Stimulated activated CD4-positive, alpha-beta T cell treated with anti-CD3 and anti-CD28 coated beads, TNF-alpha, amount 100 ng/mL, for 1 hour (primary cell): ENCODE measurements at places on chromosomes 1 and 21.

DNA sequence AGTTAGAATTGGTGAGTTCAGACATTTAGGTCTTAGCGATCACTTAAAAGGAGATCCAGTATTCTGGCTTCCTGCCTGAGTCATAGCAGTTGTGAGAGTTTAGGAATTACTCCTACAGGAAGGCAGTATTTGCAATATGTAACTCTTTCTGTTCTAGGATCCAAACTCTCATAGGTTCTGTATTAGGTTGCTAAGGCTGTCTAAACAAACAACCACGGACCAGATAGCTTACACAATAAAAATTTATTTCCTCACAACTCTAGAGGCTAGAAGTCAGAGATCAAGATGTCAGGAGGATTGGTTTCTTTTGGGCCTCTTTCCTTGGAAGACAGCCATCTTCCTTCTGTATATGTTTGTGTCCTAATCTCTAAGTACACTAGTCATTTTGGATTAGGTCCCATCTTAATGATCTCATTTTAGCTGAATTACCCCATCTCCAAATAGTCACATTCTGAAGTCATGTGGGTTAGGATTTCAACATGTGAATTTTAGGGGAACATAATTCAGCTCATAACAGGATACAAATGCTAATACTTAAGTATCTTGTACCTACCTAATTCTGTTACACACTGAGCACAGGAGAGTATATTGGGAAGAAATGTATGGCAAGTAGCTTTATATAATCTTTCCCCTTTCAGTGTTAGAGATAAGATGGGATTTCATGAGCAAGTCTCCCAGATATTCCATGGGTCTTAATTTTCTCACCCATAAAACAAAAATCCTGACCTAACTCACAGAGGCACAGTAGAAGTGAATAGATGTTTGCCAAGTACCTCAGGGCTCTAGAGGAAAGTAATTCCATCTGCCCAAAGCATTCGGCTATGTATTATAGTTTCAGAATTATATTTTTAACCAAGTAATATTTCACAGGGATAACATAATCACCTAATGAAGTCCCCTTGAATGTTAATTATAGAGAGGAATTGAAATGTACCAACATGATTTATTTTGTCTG is 144.4 kb downstream of the PTBP2 start:
- DNase-seq = no peak

DNA sequence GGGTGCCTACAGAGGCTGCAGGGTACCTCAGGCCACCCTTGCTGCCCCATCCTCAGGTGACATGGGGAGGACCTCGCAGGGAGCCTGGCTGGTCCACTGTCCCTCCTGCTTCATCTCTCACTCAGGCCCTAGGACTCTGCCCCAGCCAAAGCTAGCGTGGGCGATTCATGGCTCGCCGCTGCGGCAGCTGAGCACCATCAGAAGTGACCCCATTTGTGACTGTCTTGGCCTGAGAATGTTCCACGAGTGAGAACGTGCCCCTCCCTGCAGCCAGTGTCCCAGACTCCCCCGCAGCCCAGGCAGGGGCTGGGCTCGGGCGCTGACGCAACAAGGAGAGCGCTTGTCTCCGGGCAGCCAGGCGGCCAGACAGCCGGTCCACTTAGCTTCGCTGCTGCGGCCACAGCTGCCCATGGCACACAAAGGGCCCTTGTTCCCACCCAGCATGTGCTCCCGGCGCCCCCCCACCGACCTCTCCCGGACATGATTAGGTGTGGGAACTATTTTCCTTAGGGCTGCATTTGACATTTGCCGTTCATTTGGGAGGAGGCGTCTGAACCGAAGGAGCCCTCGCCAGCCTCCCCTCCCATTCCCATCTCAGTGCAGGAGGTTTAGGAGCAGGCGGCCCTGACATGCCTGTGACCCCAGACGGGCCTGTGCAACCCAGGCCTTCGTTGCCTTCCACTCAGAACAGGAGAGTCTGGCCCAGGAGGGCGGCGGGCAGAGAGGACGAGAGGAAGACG is 19.3 kb upstream of the POFUT2 start:
- no peak for DNase-seq

DNA sequence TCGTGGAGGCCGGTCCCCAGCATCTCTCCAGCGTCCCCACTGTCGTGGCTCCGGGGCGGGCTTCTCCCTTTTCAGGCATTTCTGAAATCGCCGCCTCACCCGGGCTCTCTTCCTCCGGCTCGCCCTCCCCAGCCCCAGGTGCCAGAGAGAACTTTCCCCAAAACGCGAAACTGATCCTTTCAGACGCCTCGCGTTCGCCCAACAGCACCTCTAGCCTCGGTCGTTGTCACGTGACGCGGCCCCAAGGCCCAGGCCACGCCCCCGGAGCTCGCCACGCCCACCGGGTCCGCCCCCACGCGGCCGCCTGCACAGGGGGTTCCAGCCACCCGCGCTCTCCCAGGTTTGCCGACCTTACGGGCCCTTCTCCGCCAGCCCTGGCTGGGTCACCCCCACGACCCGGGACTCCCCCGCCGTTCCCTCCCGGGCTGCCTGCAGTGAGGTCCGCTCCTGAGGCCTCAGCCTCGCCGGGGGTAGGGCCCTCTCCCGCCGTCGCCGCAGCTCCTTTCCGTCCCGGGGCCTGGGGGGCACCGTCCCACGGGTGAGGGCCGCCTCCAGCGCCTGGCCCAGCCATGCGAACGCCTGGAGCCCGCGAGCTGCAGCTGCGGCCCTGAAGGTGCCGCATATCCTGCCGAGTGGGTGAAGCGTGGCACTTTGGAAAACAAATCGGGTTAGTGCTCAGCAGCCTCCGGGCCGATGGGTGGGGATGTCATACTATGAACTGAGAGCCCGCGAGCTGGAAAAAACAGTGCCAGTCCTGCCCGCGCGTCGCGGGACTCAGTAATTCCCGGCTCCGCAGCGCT is 21.0 kb downstream of the H3-3A start:
- peak; percentile 78 for DNase-seq

- no peak for DNase-seq
These were observed 10.2 kb upstream of the AHDC1 start for GRCh38 chr1:27614043-27614624.

- no peak for DNase-seq
These were observed 4.3 kb downstream of the DDAH1 start for GRCh38 chr1:85460555-85461088.

DNA sequence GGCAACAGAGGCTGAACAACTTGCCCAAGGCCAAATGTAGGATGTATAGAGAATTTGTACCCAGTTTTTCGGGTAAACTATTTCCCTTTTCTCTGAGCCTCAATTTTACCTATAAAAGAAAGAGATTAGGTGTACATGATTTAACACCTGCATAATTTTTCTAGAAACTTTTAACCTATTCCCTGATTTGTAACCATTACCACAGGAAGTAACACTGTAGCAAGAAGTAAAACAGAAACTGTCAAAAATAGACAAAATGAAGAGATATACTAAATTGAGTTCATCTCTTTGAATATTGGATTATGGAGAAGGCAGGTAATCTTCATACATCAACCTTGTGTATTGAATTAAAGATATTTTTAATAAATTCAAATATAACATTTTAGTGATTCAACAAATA is 136.2 kb downstream of the ZC3H11B start:
- DNase-seq = no peak

DNA sequence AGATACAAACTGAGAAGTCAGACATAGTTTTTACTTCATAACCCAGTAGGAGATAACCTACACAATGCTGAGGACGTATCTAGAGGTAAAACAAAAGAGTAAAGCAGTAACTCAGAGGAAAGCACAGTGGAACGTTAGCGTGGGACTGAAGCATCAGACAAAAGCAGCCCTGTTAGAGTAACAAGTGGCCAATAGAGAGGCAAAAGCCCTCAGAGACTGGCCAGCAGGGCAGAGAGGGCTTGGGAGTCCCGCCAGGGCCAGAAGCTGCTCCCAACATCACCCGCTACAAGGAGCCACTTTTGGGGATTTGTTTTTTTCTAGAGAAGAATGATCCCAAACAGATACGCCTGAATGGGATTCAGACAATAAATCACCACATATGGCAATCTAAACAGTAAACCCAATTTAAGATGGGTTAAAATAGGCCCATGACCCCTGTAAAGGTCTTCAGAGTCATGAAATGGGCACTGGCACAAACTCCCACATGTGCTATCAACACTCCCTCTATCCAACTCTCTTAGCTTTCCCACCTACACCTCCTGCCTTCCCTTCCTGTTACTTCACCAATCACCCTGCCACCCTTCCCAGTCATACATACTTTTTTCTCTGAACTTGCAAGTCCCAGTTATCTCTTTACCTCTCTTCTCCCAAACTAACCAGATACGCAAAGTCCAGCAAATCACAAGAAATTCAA is 17.2 kb downstream of the TADA1 start:
- no peak for DNase-seq

DNA sequence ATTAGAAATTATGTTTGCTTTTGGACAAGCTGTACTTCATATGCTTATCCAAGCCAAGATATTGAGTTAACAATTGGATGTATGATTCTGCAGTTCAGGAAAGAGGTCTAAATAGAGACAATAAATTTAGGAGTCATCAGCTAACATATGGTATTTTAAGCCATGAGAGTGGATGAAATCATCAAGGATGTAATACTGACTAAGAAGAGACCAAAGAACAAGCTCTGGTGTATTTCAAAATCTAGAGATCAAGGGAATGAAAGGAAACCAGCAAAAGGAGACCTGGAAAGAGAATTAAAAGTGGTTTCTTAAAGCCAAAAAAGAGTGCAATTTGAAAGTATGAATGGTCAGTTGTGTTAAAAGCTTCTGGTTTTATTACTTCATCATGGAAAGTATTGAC is 183.6 kb upstream of the BEND5 start:
- DNase-seq = no peak

- DNase-seq = no peak
These were observed 17.1 kb upstream of the HDAC1 start for GRCh38 chr1:32274646-32275340.

DNA sequence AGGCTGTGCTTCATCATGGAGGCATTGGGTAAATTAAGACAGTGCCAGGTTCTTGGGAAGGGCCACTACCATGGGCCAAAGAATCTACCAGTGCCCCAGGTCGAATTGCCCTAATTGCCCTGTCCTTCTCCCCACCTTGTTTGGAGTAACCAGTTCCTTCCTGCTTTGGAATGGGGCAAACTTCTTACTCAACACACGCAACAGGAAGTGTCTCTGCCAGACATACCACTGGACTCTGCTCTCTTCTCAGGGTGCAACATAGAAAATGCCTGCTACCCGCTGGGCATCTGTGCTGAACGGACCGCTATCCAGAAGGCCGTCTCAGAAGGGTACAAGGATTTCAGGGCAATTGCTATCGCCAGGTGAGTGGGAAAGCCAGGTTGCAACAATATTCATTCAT is 15.8 kb downstream of the CDA start:
- no peak for DNase-seq

DNA sequence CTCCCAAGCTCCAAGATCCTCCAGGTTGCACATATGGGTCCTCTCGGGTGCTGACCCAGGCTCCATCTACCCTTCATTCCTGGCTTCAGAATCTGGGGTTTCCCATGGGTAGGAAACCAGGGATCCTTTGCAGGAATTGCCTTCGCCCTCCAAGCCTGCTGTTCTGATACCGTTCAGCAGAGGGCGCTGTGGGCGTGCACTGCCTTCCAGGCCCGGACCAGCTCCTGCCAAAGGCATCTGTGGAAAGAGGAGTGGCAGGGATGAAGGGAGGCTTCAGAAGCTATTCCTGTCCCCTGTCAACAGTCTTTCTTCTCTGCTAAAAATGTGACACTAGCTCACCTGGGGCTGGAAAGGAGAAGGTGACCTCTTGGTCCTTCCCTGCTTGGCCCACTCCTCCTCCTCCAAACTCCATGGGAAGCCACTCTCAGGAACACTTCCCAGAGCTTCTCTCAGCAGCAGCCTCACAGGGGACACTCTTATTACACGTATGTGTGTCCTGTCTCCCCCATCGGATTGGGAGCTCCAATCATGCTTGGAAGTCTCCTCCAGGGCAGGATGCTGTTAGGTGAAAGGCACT is 71.2 kb downstream of the VWA5B1 start:
- DNase-seq = no peak

DNA sequence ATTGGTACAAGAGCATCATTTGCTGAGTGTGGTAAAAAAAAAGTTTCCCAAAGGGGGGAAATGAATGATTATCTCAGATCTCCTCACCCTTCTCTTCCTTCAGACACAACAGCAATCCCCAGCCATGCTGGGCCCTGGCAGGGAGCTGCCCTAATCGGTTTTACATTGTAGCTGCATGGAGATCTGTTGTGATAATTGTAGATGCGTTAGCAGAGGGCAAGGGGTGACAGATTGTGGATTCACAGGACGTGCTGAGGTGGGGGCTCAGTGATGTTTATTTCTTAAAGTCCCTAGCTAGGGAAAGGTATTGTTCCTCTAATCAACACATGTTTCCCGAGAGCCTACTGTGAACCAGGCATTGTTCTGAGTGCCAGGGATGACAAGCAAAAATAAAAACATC is 304.1 kb downstream of the PBX1 start:
- no peak for DNase-seq

DNA sequence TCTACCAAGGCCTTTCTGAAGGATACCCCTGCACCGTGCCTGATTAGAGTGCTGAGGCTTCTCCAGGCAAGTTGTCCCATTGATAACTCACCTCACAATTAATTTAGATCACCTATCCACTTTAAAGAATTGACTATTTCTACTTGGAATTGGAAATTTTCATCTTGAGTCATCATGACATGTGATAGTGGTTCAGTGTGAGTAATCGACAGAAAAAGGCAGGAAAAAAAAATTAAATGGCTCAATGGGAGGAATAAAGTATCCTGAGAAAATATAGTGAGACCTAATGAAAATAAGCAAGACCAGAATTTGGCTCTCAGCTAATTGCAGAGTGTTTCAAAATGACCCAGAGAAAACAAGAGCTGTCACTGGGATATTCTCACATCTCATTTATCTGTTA is 222.4 kb upstream of the C8B start:
- DNase-seq = no peak

DNA sequence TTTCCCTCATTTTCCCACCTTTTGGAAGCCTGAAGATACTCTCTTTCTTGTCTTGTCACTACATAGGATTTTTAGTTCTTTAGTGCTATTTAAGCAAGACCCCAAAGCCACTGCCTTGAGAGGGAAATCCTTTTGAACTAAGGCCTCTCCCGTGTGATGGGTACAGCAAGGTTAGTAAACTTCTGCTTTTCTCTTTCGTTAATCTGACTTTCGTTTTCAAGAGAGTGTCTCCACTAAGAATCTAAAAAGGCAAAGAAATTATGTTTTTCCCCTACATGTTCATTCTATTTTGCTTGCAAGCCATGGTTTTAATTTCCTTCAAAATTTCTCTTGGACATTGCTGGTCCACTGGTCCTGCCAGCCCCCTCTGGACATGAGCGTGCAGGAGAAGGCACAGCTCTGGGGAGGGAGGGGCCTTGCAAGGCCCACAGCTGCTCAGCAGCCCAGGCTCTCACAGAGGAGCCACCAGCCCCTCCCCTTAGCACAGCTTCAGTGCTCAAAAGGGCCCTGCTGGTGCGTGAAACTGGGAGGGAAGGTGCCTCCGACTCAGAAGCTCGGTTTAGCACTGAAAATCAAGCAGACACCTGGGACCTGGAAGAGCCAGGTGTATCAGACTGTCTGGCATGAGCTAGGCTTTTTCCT is 210.9 kb upstream of the GALNT2 start:
- no peak for DNase-seq

DNA sequence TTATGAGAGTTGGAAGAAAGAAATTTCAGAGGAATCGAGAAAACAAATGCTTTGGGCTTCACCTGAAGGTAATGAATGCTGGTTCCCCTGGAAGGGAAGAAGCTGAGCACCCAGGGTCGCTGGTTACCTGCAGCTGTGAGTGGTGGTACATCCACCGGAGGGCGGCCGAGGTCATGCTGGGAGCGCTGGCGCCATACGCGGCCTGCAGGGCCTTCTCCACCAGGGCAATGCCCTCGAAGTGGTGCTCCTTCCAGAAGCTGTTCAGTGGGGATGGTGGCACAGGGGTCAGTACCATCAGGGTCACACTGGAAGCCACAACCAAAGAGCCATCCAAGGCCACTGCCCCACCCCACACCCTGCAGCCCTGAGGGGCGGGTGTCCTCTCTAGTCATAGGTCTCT is 16.8 kb downstream of the MRTO4 start:
- no peak for DNase-seq
